ENCODE measurements at places on chromosomes 2 and 18.

- no peak for DNase-seq
These were observed 113.5 kb upstream of the FZD5 start for GRCh38 chr2:207883002-207883780.

DNA sequence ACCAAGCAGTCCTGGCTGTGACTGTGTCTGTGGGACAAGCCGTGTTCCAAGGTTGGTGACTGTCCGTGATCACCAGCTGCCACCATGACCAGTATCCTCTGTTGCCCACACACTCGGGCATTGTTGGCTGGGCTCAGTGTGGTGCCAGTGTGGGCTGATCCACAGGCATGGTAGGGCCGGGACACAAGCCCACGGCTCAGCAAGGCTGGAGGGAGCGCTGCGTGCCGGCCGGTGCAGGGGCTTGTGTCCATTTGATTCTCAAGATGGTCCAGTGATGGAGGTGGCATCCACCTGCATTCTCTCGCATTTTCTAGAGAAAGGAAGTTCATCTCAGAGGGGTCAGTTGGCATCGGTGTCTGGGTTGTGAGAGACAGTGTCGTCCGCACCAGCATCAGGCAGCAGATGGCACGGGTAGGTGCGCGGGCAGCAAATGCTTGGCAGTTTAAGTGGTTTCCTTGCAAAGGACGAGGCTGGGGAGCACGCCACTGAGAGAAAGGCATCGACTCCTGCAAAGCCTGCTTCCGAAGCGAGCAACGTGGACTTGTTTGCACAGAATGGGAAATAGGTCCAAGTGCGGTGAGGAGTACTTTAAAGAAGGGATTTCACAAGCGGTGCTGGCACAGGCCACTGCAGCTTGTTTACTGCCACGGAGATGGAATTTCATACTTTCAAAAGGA lies 20.9 kb downstream of the TWIST2 start:
- DNase-seq, result no peak

GRCh38 chr2:180520921-180521581 lies 459.4 kb upstream of the UBE2E3 start:
- DNase-seq, result no peak

GRCh38 chr18:77205769-77206168 lies 43.9 kb upstream of the GALR1 start:
- DNase-seq, result no peak

- no peak for DNase-seq
These were observed 19.4 kb downstream of the KRCC1 start for GRCh38 chr2:88036182-88036581.

GRCh38 chr2:149145314-149146295 lies 107.1 kb downstream of the LYPD6B start:
- DNase-seq, result no peak

Data from stimulated activated CD4-positive, alpha-beta T cell treated with anti-CD3 and anti-CD28 coated beads, Interleukin-15, amount 100 ng/mL, for 1 hour (primary cell).